ENCODE measurements at places on chromosomes 7 and 10.

DNA sequence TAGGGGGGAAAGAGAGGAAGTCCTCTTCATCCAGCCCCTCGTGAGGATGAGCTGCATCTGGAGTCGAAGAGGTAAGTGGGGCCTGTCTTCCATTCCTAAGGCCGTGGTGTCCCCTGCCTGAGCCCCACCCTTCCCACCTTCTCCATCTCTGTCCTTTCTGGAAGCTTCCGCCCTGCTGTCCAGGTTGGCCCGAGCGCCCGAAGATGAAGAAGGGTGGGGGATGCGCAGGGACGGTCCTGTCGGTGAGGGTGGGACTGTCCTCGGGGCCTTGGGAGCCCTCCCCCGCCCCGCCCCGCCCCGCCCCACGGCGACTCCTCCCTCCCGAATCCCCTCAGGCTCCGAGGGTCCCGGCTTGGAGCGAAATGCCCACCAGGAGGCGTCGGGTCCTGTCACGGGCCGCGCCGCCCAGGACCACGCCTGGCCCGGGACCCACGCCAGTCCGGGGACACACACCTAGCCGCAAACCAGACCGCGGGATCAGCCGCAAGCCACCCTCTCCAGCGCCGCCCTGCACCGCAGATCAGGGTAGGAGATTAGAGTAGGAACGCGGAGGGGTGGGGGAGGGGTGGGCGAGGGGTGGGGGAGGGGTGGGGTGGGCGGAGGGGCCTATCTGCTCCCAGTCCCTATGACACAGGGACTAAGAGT, 15.3 kb downstream of the GPRIN2 start:
- no peak for DNase-seq

DNA sequence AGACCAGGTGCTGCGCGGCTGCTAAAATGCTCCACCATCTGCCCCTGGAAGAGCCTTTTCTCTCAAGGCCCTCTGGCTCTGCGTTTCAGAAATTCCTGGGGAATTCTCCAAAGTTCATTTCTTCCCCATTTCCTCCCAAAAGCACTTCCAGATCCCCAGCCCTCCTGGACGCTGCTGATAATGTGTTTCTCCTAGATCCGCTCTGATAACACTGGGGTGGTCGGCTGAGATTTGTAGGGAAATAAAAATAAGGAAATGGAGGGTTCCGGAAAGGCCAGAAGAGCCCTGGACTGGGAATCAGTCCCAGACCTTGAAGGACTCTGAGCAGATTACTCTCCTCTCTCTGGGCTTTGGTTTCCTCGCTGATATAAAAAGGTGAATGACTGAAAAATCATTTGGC, 28.1 kb downstream of the COL13A1 start:
- DNase-seq: no peak

DNA sequence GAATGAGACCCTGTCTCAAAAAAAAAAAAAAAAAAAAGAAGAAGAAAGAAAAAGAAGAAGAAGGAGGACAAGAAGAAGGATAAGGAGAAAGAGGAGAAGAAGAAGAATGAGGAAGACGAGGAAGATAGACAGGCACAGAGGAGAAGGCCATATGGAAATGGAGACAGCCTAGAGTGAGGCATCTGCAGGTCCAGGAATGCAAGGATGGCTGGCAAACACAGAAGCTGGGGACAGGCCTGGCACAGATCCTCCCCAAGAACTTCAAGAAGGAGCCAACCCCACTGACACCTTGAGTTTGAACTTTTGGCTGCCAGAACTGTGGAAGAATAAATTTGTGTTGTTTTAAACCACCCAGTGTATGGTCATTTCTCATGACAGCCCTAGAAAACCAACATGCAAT, 38.9 kb downstream of the SPOCK2 start:
- DNase-seq: no peak

DNA sequence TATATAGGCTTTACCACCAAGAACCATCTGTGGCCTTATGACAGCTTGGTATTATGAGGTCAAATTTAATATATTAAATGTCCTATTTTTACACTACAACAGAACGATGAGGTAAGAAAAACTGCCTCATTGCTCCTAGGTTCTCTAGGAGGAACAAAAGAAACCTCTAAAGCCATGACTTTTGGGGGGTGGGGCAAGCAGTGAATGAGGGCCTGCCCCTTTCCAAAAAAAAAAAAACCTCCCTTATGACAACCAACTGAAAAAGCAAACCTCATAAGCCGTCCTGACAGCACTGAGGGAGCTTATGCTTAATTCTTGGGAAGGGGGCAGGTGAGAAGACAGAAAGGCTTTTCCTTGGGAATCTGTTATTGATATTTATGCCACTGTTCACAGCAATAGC, 116.6 kb downstream of the KMT2E start:
- no peak for DNase-seq

DNA sequence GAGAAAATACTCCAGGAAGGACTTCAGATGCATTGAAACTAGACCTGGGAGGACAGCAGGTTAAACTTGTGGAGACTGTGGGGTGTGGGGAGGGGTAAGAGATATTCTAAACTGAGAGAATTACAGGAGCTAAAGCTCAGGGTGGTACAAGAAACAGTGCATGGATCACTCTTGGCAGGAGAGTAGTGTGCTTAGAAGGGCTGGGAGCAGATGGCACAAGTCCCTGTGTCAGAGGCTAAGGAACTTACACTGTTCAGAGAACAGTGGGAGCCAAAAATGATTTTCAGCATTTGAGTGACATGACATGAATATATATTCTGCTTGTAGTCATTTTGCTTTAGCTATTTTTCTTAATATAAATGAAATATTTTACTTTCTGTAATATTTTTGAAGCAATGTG, 36.0 kb upstream of the LAMB1 start:
- DNase-seq: no peak

GRCh38 chr7:81014266-81014665, 95.4 kb upstream of the SEMA3C start:
- no peak for DNase-seq

DNA sequence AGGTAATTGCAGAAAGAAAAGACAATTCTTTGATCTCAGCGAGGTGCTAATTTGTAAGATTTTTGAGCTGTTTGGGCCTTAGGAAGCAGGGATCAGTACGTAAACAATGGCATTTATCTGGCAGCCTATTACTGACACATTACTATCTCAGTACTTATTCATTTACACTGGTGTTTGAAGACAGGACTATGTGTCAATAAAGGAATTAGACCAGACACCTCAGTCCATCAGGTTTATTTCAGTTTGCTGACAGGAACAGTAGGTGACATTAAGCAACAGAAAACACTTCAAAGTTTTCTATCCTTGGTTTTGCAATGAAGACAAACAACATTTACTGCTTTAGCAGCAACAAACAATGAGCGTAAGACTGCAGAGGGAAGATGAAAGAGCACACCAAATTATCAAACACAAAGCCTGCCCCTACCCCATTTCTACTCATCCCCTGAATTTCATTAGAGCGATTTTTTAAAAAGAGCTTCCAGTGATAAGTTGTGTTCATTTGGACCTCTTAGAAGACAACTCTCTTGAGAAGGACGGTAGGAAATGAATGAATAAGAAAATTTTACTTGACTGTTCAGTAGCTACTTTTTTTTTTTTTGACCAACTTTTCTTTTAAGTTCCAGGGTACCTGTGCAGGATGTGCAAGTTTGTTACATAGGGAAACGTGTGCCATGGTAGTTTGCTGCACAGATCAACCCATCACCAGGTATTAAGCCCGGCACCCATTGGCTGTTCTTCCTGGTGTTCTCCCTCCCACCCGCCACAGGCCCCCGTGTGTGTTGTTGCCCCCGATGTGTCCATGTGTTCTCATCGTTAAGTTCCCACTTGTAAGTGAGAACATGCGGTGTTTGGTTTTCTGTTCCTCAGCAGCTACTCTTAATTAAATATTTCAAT, 138.8 kb downstream of the DKK1 start:
- no peak for DNase-seq

Data from central memory CD8-positive, alpha-beta T cell (primary cell).